Activated CD8-positive, alpha-beta T cell treated with anti-CD3 and anti-CD28 coated beads, Interleukin-2, amount 10 ng/mL, durations not matched to agents 7 days and 5 days (primary cell): ENCODE measurements at places on chromosomes 2 and 18.

GRCh38 chr2:85861180-85861579 is 27.6 kb downstream of the ST3GAL5 start:
- H3K4me3 ChIP-seq = peak overlapping the region; percentile 42
- peaks cover 55% of the 10 kb centered on the region for H3K36me3 ChIP-seq

GRCh38 chr2:133717497-133717896 is 149.2 kb upstream of the NCKAP5 start:
- H3K27me3 ChIP-seq = no peaks in the 10 kb centered on the region
- no peaks in the 10 kb centered on the region for H3K4me1 ChIP-seq
- H3K27ac ChIP-seq = no peak overlapping the region
- H3K36me3 ChIP-seq = no peaks in the 10 kb centered on the region
- DNase-seq = no peak

- H3K36me3 ChIP-seq = no peaks in the 10 kb centered on the region
- no peak overlapping the region for H3K27ac ChIP-seq
- H3K4me3 ChIP-seq = no peak overlapping the region
- no peaks in the 10 kb centered on the region for H3K4me1 ChIP-seq
Observed at GRCh38 chr2:48221846-48222516, 308.0 kb upstream of the STON1 start.

DNA sequence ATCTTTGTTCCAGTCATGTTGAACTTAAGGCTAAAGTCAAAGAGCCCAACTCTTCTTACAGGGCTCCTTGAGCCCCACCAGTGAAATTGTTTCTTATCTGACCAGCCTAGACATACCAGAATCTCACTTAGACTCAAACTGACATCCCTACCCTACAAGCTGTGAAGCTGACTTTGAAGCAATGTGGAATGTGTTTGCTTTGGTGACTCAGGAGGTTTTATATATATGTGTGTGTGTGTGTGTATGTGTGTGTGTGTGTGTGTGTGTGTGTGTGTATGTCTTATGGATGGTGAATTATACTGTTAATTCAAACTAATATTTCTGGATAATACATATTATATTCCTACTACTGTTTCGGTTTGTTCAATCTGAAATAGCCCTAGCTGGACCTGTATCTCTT is 67.3 kb downstream of the CAMKMT start:
- no peaks in the 10 kb centered on the region for H3K27me3 ChIP-seq
- peaks cover 13% of the 10 kb centered on the region for H3K4me1 ChIP-seq
- H3K36me3 ChIP-seq = no peaks in the 10 kb centered on the region
- H3K27ac ChIP-seq = no peak overlapping the region
- DNase-seq = no peak

DNA sequence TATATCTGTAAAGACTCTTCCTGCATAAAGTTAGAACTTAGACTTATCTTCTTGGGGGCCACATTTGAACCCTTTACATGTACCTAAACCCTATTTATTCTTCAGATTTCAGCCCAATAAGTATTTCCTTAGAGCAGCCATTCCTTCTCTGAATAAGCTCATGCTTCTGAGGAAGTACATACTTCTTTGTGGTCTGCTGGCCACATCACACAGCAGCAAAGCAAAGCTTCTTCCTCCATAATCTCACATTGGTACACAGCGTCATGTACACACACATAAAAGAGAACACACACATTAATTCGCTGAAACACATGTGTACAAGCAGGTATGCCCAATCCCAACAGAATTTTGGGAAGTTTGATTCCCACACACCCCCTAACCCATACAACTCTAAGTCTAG is 331.0 kb downstream of the CDH2 start:
- no peak overlapping the region for H3K27ac ChIP-seq
- H3K27me3 ChIP-seq = no peaks in the 10 kb centered on the region
- no peak for DNase-seq
- no peaks in the 10 kb centered on the region for H3K4me1 ChIP-seq
- no peak overlapping the region for H3K4me3 ChIP-seq
- no peaks in the 10 kb centered on the region for H3K36me3 ChIP-seq

- no peak overlapping the region for H3K4me3 ChIP-seq
- no peak for DNase-seq
- peaks cover 7% of the 10 kb centered on the region for H3K4me1 ChIP-seq
- H3K36me3 ChIP-seq = peaks cover 33% of the 10 kb centered on the region
- no peaks in the 10 kb centered on the region for H3K27me3 ChIP-seq
Observed at GRCh38 chr2:39732482-39732881, 46.6 kb downstream of the THUMPD2 start.

DNA sequence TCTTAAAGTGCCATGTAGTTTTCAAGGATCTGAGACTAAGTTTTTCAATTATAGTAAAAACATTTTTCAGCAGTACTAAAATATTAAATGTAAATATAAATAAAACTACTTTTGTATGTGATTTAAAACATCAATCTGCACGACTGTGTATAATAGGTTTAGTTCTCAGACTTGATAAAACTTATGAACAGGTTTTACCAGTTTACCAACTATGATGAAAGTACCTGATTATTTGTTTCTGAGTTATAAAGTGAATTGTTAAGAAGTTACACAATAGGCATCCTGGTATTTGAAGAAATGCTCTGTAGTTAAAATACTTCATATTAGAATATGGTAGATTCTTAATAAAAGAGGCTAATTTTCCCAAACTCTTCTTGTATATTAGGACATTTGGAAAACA is 14.8 kb downstream of the RELCH start:
- DNase-seq = no peak
- peaks cover 9% of the 10 kb centered on the region for H3K4me1 ChIP-seq
- H3K4me3 ChIP-seq = no peak overlapping the region
- no peak overlapping the region for H3K27ac ChIP-seq
- no peaks in the 10 kb centered on the region for H3K36me3 ChIP-seq
- H3K27me3 ChIP-seq = no peaks in the 10 kb centered on the region

DNA sequence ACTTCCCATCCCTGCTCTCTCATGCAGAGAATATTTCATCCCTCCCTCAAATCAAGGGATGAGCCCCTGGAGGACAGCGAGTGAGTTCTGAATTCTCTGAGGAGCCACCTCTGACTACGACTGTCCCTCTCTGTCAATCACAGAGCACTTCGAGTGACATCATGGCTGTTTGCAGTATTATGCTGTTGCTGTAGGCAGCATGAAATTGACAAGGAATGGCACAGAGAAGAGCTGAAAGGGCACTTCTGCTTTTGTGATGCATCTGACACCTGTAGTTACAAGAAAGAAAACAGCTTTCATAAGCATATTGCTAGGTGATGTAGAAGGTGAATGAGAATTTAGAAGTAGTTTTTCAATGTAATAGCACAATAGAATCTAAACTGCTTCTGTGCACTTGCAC is 166.9 kb downstream of the ARHGAP15 start:
- no peak overlapping the region for H3K27ac ChIP-seq
- no peaks in the 10 kb centered on the region for H3K4me1 ChIP-seq
- no peak overlapping the region for H3K4me3 ChIP-seq
- H3K36me3 ChIP-seq = peaks cover 38% of the 10 kb centered on the region

- H3K27ac ChIP-seq = no peak overlapping the region
- no peak for DNase-seq
- no peaks in the 10 kb centered on the region for H3K27me3 ChIP-seq
- H3K36me3 ChIP-seq = peaks cover 4% of the 10 kb centered on the region
- H3K4me1 ChIP-seq = peaks cover 14% of the 10 kb centered on the region
- no peak overlapping the region for H3K4me3 ChIP-seq
Observed at GRCh38 chr2:41717839-41718238, 330.0 kb upstream of the PKDCC start.

- H3K4me3 ChIP-seq = no peak overlapping the region
- H3K27me3 ChIP-seq = no peaks in the 10 kb centered on the region
- no peak overlapping the region for H3K27ac ChIP-seq
- no peaks in the 10 kb centered on the region for H3K4me1 ChIP-seq
- DNase-seq = no peak
- no peaks in the 10 kb centered on the region for H3K36me3 ChIP-seq
Observed at GRCh38 chr2:185222311-185222710, 516.3 kb upstream of the FSIP2 start.

DNA sequence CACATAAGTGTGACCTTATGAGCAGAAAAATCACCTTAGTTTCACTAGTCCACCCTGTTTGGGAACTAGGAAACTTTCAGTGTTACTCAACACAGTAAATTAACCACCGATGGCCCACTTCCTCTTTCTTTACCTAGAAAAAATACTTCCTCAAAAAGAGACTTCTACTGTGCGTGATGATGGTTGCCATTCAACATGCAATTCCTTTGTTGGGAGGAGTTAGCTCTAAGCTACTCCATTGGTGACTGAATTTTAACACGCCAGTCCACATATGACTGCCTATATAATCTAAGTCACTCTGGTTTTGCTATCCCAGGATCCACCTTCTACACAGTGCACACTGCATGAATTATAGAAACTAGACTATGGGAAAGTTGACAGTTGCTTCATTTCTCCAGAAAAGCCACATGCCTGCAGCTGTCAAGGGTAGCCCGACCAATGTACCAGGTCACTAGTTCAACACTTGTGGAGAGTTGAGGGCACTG is 47.8 kb upstream of the REG3G start:
- no peaks in the 10 kb centered on the region for H3K27me3 ChIP-seq
- no peak for DNase-seq
- no peak overlapping the region for H3K4me3 ChIP-seq
- H3K27ac ChIP-seq = no peak overlapping the region

DNA sequence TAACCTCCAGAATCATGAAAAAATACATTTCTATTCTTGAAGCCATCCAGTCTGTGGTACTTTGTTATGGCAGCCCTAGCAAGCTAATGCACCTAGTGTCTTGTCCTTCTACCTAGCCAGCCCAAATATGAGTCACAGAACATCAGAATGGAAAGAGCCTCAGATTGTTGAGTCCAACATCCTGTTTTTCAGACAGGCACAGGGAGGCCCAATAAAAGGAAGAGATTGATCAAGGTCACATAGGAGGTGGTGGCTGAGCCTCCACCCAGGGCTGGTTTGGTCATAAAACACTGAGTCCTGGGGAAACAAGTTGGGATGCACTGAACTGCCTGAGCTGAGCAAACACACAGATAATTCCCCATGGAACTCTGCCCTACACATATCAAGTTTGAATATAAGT is 195.5 kb downstream of the TTC32 start:
- no peak for DNase-seq
- H3K4me3 ChIP-seq = no peak overlapping the region
- H3K4me1 ChIP-seq = no peaks in the 10 kb centered on the region
- no peaks in the 10 kb centered on the region for H3K36me3 ChIP-seq
- no peaks in the 10 kb centered on the region for H3K27me3 ChIP-seq

DNA sequence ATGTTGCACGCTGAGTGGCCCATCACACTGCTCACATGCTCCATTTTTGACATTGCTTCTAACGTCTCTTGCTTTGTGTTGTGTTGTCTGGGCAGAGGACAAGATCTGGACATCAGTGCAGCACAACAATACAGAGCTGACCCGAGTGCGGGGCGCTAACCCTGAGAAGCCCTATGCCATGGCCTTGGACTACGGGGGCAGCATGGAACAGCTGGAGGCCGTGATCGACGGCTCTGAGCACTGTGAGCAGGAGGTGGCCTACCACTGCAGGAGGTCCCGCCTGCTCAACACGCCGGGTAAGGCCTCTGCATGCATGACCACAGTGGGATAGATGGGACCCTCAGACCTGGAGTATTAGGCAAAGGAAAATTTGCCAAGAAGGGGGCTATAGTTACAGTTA is 622.6 kb downstream of the CNTNAP5 start:
- H3K4me1 ChIP-seq = no peaks in the 10 kb centered on the region
- H3K27ac ChIP-seq = no peak overlapping the region
- H3K27me3 ChIP-seq = no peaks in the 10 kb centered on the region
- DNase-seq = no peak
- H3K4me3 ChIP-seq = no peak overlapping the region

DNA sequence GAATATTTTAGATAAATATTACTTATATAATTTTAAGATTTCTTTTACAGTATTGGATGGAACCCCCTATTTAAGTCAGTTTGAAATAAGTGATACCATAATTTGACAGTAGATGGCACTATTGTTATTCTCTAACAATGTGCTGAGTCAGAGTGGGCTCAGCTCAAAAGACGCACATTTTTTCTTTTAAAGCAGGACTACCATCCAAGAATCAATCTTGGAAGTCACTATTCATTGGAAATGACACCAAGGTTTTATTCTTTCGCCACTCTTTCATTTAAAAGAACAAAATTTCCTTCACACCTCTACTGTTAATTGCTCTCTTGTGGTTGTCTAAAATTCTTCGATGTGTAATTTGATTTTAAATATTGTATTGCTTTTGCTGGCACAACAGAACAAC is 32.6 kb upstream of the SPAG16 start:
- H3K27ac ChIP-seq = no peak overlapping the region
- no peaks in the 10 kb centered on the region for H3K27me3 ChIP-seq
- DNase-seq = no peak

DNA sequence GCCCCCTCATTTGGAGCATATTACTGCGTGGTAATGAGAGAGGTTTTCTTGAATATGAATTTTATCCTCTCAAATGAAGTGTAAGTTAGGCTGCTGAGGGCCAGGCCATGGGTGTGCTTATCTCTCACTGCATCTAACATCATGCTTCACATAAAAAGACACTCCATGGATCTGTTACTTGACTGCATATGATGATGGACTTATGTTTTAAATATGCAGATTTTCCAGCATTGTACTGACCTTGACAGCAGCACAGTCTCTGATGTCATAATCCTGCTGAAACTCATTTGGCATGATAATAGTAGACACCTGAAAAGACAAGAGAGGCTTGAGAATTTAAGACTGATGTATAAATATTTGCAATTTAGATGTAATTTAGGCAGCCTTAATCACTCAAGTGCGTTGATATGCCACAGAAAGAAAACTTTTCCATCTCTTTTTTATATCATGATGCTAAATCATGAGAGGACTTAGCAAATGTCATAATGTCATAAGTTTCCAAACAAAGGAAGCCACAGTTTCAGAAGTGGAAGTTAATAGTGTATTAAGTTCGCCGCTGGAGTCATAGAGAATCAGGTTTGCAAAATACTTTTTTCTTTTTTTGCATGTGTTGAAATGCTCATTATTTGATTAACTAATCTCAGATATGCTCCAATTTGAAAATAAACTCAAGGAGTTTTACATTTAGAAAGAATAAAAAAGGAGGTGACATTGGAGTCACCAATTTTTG is 62.7 kb upstream of the CD302 start:
- H3K4me1 ChIP-seq = no peaks in the 10 kb centered on the region
- H3K36me3 ChIP-seq = peaks cover 45% of the 10 kb centered on the region
- H3K27me3 ChIP-seq = no peaks in the 10 kb centered on the region
- DNase-seq = no peak
- H3K4me3 ChIP-seq = no peak overlapping the region

- H3K4me3 ChIP-seq = no peak overlapping the region
- H3K36me3 ChIP-seq = no peaks in the 10 kb centered on the region
- H3K27me3 ChIP-seq = peaks cover 17% of the 10 kb centered on the region
- no peak overlapping the region for H3K27ac ChIP-seq
- H3K4me1 ChIP-seq = peaks cover 15% of the 10 kb centered on the region
Observed at GRCh38 chr18:57915248-57915647, 112.1 kb upstream of the ATP8B1 start.

DNA sequence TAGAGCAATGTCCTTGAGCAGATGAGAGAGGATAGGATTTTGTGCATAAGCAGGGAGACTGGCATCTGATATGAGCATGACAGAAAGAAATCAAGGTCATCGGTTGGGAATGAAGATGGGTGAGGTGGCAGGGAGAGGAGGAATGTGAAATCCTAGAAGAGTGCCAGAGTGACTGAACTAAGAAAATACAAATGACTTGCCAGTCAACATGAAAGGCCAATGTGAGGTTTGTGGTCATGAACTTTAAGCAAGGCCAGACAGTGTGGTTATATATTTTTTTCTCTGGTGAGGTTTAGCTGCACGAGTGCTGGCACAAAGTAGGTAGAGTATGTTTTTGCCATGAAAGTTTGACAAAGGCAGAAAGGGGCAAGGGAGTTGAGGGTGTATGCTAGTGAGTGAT is 21.2 kb downstream of the QPCT start:
- peaks cover 40% of the 10 kb centered on the region for H3K27me3 ChIP-seq
- H3K36me3 ChIP-seq = peaks cover 2% of the 10 kb centered on the region
- peak; percentile 35 for DNase-seq
- H3K4me3 ChIP-seq = no peak overlapping the region
- no peaks in the 10 kb centered on the region for H3K4me1 ChIP-seq
- no peak overlapping the region for H3K27ac ChIP-seq
